Stimulated activated CD4-positive, alpha-beta T cell treated with anti-CD3 and anti-CD28 coated beads, TNF-alpha, amount 100 ng/mL, for 48 hours (primary cell): ENCODE measurements at places on chromosomes 13 and 19.
A peak's percentile ranks its signal among the peaks of the same experiment; 100 is the strongest.

GRCh38 chr13:94115054-94115453, 364.4 kb downstream of the DCT start:
- DNase-seq = no peak

DNA sequence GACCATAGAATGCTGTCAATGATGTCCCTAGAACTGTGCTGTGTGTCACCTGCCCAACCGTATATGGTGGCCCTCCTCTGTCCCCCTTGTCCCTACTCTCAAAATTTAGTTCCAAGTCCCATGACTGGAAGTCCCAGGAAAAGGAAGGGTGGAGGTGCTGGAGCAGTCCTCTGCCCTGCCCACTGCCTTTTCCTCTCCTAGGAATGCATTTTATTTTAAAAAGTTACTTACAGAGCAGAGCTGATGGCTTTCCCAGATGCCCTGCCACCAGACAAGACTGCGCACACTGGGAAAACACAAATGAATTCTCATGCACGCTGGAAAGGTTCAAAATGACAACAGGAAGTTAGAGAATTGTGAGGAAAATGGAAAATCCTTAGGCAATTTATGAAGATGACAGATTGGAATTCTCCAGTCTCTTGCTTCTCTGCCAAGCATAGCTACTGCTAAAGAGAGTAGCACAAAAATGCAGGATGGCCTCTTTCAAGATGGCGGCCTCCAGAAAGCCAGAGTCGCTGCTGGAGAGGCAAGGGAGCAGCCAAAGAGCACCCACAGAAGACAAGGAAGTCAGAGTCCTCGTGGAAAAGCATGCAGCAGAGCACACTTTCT, 117.1 kb upstream of the TSC22D1 start:
- DNase-seq = no peak

GRCh38 chr13:63481334-63481733, 2065.7 kb upstream of the PCDH20 start:
- no peak for DNase-seq

GRCh38 chr19:18833141-18833476, 1.4 kb downstream of the UPF1 start:
- no peak for DNase-seq

GRCh38 chr19:10259162-10259905, 7.3 kb downstream of the MRPL4 start:
- peak; percentile 92 for DNase-seq

DNA sequence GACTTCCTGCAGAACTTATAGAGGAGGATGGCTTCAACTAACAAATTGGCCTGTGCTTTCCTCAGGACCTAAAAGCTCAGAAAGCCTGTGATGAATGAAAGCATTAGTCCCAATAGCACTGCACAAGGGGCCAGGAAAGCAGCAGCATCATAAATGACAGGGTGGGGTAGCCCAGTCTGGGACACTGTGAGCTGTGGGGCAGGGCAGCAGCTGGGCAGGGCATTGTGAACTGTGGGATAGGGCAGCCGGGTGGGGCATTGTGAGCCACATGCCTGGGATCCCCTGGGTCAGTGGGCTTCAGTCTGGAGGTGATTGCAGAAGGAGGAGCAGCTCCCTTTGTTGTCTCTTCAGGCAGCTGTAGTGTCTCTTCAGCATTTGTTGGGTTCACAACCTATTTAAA, 1276.8 kb downstream of the UQCRFS1 start:
- no peak for DNase-seq

DNA sequence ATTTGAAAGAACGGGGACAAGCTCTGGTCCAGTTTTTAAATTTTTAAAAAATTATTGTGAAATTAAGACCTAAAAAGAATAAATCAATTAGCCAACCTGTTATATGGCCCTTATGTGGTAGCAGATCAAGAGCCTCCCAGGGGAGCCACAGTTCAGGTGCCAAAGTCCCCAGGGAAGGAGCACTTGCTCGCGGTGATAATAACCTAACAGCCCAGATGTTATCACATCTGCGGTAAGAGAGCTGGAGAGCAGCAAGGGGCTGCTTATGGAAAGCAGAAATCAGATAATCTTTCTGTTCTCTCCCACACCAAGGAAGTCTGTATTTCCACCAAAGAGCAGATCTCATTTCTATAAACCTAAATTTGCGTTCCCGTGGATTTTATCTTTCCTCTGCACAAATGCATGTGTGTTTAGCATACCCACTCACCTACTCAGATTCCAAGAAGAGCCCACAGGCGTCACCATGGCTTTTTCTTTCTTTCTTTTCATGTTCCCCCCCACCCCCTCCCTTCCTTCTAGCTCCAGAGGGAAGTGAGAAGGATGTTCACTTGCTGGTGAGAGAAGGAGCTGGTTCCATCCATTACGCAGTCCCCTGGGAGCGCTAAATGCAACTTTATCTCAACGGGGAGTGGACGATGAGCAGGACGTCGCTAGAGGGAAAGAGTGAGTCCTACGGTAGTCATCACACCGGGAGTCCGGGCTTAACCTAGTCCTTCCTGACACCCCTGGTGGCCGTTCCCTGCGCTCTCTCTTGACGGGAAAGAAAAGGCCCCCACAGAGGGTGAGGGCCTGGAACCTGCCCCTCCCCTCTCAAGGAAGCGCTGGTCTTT, 1.6 kb upstream of the POU4F1 start:
- DNase-seq = no peak

DNA sequence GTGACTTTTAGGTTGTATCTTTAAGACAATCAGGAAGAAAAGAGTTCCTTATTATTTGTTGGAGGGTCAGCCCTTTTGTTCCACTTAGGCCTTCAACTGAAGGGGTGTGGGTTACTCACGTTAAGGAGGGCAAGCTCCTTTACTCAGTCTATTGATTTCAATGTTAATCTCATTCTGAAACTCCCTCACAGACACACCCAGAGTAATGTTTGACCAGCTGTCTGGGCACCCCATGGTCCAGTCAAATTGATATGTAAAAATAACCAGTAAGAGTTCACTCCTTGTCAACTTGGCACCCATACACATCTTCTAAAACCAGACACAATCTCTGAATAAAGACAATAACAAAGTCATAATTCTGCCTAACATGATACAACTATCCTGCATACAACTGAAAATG, 292.9 kb downstream of the KLF5 start:
- no peak for DNase-seq
